ENCODE measurements at places on chromosomes 6 and 20.

- DNase-seq = no peak
Observed at GRCh38 chr6:159508931-159509330, 184.1 kb downstream of the SOD2 start.

GRCh38 chr20:18380908-18381529 is 85.8 kb downstream of the DZANK1 start:
- no peak for DNase-seq

GRCh38 chr6:31620586-31621319 is at the start of gene PRRC2A:
Gene PRRC2A, plus strand, starts transcription at chr6:31620715. Its CDS starts 2,075 bp downstream, at chr6:31622790.
- DNase-seq = no peak

DNA sequence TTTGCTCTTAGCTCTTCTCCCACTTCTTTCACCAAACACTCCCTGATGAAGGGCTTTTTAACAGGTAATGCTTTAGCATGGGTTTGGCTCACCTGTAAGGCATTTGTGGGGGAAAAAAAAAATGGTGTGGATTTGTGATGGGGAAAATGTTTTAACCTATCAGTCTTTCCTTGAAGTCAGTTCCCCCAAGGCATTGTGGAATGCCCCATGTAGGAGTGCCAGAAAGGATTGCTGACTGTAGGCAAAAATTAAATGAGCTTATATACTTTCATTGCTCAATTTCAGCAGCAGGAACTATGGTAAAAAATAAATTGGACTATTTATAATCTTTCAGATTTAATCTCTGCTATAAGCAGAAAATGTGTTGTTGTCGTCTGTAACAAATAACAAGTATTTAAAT is 10.6 kb upstream of the SASH1 start:
- no peak for DNase-seq

GRCh38 chr6:38015341-38015740 is 195.8 kb downstream of the ZFAND3 start:
- no peak for DNase-seq
